ENCODE measurements at places on chromosomes 7 and 10. TPM values are rescaled to one million over a fixed set of nuclear protein-coding genes. Genes with fewer than 3 reads are reported as not detected.
A peak's percentile ranks its signal among the peaks of the same experiment; 100 is the strongest.

- DNase-seq: no peak
Measured at GRCh38 chr7:52959878-52960660, 75.4 kb upstream of the POM121L12 start.

GRCh38 chr7:29116361-29117200 is 29.8 kb downstream of the CPVL start:
- DNase-seq: no peak

DNA sequence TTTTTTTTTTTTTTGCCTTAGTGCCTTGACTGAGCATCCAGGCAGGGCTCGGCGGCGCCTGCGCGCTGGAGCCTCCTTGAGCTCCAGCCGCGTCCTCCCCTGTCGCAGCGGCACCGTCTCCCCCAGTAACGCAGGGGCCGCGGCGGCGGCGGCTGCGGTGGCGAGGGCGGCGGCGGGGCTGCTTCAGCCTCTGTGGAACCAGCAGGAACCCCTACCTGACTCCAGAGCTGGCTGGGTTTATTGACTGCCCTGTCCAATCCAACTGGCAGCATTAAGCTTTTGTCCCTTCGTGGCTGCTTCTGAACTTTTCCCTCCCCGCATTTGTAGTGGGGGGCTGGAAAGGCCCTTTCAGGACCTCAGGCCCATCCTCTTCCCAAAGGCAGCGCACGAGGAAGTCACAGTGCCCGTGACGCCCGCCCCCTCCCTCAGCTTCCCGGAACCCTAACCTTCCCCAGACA is at the start of gene GPR85:
Gene GPR85 (minus strand): TSS at position 397 of the 458 bp plus-strand sequence. CDS start 2,106 bp downstream, outside the sequence.
- peak; percentile 23 for DNase-seq

DNA sequence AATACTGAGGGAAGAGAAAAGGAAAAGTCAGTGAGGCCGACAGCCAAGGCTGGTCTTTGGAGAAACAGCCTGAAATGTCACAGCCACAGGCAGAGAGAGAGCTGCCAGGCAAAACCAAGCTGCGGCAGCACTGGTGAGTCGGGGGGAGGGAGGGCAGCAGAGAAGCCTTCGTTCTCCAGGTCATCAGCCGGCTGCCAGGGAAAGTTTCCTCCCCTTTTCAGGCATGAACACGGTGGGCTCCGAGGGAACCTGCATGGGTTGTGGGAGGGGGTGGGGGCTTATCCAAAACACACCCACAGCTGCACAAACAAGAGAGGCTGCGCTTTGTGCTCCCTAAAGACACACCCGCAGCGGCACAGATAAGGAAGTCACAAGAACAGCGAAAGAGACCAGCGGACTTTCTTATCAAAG is 62.3 kb upstream of the NKX6-2 start:
- no peak for DNase-seq

DNA sequence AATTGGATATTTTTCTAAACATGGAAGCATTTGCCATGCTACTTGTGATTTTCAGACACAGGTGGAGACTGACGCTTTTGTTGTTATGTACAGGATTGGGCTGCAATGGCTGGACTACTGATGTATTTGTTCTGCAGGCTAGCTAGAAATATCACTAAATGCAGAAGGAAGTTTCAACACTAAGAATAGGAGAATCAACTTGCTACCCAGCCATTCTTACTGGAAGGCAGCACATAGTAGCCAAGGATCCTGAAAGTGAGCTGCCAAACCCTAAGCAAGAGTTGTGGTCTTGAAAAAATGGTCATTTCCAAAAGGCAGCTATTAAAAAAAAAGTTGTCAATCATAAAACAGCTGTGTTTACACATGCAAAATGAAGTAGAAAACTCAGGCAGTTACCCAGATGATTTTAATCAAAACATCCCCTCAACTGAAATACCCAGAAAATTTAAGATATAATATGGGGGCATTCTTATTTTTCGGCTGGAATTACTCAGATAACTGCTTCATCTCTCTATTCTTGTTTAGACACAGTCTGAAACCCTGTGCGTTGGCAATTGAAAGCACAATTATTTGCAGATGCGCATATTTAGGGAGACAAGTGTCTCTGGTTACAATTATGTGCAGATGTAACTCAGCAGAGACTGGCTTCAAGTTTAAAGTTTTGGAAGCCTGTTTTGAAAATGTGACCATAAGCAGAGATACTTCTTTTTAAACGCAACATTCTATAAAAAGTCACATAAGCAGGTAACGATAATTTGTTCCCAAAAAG is 31.2 kb downstream of the GFRA1 start:
- no peak for DNase-seq

DNA sequence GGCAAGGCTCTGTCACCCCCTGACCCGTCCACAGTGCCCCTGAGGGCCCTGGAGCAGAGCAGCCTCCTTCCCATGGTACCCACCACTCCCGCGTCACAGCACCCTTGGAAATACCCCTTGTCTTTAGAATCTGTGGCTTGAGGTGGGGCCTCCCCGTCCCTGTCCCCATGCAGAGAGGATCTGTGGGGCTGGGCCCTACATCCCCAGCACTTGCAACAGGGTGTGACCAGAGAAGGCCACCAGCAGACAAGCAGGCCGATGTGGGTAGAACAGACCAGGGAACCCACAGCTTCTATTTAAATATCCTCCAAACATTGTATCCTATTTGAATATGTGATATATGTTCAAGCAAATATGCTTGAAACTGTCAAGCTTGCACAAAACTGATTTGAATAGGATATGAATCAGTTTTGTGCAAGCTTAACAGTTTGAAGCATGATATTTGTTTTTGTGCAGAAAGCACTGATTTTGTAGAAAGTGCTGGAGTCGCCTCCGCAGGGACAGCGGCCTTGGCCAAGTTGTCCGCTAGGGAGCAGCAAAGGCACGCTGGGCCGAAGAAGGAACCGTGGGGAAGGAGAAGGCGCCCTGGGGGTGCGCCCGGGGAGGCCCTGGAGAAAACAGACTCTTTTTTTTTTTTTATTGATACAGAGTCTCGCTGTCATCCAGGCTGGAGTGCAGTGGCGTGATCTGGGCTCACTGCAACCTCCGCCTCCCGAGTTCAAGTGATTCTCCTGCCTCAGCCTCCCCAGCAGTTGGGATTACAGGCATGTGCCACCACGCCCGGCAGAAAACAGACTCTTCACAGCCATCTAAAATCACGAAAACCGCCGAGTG is 2.2 kb downstream of the CFAP46 start:
- DNase-seq: peak; percentile 69

GRCh38 chr10:69721690-69722310 is 79.9 kb upstream of the COL13A1 start:
- no peak for DNase-seq

DNA sequence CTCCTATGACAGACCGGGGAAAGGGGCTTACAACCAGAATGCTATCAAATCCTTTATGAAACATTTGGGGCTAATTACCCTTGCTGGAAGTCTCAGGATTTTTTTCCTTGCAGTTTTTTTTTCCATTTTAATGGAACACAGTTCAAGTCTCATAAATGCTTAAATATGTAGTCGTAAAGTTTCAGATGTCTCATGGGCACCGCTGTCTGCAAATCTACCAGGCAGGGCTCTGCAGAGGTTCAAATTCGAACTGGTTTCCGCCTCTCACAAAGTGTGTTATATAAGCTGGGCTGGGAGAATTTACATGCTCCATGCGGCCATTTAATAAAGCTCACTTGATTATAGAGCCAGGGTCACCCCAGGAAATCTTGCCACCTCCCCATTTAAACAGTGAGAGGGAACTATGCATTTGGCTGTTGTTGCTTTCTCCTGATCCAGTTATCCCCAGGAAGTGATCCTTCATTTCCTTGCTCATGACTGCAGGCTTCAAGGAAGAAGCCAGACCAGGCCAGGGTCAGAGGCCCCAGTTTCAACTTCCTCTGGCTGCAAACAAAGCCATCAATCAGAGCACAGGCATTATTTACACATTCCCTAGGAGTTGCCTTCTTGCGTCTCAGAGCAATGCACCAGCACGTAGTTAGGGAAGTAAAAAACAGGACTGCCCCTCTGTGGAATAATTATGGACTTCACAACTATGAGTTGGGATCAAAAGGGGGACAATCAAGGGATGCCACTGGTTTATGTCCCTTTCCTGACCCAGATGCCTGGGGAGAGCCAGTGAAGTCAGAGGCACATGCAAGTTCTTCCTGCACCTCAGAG is 358.8 kb downstream of the PRPF18 start:
- no peak for DNase-seq

DNA sequence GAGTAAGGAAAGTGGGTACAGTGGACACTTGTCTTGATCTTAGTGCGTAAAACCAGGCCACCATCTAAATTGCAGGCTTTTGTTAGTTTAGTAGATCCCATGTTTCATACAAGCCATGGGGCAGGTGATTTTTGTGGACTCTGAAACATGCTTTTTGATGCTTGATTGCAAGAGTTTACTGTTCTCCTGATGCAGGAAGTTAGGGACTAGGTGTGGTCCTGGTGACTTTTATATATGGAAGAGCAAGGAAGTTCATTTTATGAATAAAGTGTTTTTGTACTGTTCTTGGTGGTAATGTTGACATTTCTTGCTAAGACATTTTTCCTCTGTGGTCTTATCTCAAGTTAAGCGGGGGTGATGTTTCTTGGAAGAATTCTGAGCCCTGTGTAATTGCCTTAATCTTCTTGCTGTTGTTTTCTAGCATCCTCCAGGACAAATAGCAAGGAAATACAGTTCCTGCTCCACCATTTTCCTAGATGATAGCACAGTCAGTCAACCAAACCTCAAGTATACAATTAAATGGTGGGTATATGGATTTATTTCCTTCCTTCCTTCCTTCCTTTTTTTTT is 89.0 kb upstream of the GJD4 start:
- DNase-seq: no peak

DNA sequence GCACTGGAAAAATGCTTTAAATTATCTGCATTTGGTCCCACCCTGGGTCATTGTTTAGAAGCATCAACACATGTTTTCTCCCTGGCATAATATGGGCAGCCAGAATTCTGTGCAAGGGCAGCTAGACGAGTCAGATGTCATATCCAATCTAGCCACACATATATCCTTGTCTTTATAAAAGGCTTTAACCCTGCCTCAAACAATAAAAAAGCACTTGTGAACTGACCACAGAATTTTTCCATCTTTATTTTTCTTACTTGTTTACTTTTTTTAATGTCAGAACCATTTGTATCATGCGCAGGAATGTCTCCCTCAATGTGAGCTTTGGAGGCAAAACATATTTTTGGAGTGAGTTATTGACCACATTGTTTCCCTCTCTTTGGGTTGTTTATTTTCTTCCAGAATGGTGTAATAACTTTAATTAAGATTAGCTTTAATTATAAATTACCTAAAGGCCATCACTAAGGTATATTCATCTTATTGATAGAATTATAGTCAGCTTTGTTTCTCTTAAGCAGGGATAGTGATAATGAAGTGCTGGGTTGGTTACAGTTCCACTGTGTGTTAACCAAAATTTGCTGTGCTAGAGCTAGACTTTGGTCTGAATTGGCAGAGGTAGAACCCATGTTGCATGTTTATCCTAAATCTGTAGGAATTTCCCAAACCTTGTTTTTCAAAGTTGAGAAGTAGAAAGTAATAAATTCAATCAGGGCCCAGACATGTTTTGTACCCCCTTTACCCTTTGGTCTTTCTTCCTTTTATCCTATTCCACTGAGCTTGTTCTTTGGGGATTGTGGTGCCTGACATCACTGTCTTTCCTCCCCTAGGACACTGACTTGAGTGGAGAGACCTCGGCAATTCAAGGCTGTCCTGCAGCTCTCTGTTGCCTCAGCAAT is 1078.4 kb downstream of the KCNMA1 start:
- DNase-seq: no peak

- no peak for DNase-seq
Measured at GRCh38 chr7:150373049-150373801, 4.6 kb downstream of the REPIN1 start.

DNA sequence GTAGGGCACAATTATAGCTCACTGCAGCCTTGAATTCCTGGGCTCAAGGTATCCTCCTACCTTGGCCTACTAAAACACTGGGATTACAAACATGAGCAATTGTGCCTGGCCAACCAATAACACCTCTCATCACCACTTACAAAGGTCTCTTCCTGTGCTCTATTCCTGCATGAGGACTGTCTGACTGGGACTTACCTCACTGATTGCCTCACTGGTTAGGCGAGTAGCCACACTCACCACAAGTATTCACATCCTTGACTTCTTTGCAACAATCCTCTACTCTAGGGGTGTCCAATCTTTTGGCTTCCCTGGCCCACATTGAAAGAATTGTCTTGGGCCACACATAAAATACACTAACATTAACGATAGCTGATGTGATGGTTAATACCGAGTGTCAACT is 22.6 kb upstream of the PDIA4 start:
- no peak for DNase-seq

- DNase-seq: no peak
Measured at GRCh38 chr10:89476150-89476549, 59.2 kb downstream of the SLC16A12 start.

- no peak for DNase-seq
Measured at GRCh38 chr7:99786726-99787335, 2.8 kb upstream of the CYP3A4 start.

The DNAJC12 gene
- 1.1 TPM for total RNA-seq

The HOXA5 gene
- total RNA-seq: 8.3 TPM

The LYZL1 gene
- not detected for total RNA-seq
